ENCODE measurements at places on chromosomes 12 and 14. TPM values are rescaled to one million over a fixed set of nuclear protein-coding genes. Genes with fewer than 3 reads are reported as not detected.

GRCh38 chr12:4270831-4271716, 2.5 kb upstream of the CCND2 start:
- no peak for DNase-seq

DNA sequence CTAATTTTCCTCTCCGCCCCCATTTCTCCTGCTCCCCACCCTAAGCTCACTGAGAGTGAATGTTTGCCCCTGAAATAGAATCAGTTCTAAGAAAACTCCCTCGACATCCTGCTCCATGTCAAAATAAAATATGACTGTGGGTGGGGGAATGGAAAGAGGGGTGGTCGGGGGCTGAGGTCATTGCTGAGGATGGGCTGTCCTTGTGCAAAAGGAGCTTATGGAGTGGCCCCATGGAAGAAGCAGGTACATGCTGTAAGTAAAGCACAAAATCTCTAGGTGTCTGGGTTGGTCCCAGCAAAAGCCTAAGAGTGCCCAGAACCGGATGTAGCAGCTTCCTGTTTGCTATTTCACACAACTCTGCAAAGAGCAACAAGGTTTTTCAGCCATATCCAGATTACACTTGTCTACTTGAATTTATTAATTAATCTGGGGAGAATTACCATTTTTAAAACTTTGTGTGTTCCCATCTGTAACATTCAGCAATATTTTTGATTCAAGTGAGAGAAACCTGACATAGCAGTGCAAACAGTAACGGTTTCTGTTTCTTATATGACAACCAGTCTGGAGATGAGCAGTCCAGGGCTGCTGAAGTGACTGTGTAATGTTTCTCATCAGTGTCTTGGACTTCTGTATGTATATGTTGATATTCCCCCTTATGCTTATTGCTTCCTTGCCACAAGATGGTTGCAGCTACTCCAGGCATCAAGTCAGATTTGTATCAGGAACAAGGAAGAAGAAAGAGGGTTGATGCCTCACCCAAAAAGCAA, 40.4 kb upstream of the GZMB start:
- DNase-seq: peak; percentile 24

The POLE2 gene
- polyA plus RNA-seq: 0.90 TPM

- no peak for DNase-seq
Measured at GRCh38 chr12:18358077-18358476, 96.8 kb downstream of the PIK3C2G start.

The EML5 gene
- polyA plus RNA-seq: 0.40 TPM

- no peak for DNase-seq
Measured at GRCh38 chr12:76018111-76018510, 13.5 kb downstream of the PHLDA1 start.

GRCh38 chr12:117169548-117169947, 20.7 kb downstream of the FBXO21 start:
- DNase-seq: no peak

DNA sequence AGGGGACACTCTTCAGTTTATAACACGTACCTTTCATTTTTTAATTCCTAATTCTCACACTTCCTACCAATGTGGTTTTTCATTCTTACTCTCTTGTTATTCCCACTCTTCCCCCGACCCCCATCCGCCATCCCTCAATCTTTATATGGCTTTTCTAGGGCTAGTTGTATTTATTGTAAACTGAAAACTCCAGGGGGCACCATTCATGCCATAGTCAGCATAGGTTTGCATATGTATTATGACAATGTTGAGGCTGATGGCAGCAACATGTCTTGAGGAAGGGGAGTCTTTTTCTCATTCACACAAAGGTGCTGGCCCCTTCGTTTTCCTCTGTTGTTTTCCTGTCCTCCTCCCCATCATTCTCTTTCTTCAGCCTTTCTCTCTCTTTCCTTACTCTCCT, 27.7 kb upstream of the LTA4H start:
- no peak for DNase-seq

DNA sequence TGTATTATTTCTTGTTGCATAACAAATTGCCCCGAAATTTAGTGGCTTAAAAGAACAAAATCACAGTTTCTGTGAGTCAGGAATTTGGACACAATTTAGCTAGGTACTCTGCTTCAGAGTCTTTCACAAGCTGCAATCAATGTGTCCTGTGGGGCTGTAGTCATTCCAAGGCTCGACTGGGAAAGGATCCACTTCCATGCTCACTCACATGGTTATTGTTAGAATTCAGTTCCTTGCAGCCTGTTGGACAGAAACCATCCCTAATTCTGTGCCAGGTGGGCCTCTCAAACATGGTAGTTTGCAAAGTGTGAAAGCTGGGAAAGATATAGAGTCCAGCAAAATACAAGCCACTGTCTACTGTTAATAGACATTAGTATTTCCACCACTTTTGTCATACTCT, 59.7 kb upstream of the ARID2 start:
- DNase-seq: no peak

The LTBP2 gene
- 0.07 TPM for polyA plus RNA-seq

DNA sequence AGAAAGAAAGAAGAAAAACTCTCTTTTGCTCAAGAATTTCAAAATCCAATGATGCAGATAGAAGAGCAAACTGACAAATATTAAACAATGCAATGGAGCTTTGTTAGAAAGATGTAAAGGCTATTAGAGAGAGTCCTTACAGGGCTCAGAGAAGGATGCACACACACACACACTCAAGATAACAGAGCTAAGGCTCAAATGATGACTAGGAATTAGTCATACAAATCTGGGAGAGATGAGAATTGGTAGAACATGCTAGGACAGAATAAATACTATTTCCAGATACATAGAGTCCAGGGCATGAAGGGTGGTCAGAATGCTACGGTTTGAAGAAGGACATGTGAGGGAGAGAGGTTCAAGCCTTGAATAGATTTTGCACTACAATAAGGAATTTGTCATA, 650.1 kb upstream of the MDGA2 start:
- DNase-seq: no peak

DNA sequence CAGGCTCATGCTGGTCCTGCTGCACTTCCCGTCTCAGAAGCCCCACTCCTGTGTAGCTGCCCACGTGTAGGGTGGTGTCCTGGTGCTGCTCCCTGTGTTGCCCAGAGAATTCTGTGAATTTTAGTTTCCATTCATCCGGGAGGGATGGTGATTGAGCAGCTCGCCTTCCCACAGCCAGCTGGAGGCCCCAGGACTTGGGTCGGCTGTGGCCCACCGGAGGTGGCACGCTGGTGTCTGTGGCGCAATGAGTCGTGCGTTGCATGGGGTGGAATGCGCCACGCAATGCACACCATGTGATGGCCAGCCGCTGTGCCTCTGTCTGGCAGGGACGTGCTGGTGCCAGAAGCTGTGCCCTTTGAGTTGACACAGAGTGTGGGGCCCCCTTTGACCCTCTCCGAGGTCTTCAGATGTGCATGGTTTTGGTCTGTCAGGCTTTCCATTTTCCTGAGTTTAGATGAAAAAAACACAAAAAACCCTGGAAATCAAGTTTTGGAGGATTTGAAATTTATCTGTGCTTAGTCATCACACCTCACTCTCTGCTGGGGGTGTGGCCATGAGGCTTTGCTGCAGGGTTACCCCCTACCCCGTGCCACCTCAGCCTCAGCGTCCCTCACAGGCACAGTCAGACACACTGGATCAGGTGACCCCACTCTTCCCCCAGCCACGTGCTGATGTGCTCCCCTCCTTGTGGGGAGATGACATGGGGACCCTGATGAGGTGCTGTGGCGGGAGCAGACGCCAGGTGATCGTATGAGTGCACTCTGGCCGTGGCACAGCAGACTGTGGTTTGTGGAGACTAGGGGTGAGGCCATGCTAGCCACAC, 64.6 kb downstream of the EP400 start:
- DNase-seq: no peak

DNA sequence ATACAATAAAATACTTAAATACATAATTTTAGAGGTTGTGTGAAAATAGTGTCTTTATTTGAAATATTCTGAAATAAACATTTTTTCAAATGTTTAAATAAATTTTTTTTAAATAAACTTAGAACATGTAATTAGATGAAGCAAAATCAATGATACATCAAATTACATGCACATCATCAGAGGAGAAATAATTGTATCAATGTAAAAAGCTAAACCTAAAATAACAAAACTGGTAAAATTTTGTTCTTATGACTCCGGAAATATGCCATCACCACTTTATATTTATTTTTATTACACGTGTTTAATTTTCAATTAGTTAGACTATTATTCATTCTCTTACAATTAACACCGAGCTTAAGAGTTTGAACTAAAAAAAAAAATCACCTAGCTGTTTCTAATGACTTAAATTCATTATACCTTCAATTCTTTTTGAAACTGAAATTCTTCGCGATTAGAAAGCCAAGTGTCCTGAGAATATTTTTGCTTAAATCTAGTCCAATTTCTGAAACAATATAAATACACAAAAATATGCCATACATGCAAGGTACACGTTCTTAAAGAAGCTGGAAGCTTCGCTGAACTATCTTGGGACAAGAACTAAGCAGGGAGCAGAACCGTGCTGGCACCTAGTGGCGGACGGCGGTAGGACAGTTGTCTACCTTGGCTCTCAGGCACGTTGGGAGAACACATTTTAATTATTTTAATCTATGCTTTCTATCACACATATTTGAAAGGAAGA, 230.5 kb downstream of the SLC25A21 start:
- DNase-seq: peak; percentile 13

- no peak for DNase-seq
Measured at GRCh38 chr14:91964724-91965123, 17.2 kb upstream of the FBLN5 start.

GRCh38 chr12:96881608-96882007, 25.4 kb upstream of the NEDD1 start:
- DNase-seq: no peak

The MYF5 gene
- polyA plus RNA-seq: not detected

GRCh38 chr12:93167331-93167730, 210.4 kb upstream of the NUDT4 start:
- no peak for DNase-seq

GRCh38 chr14:95545515-95546168, 10.8 kb downstream of the GLRX5 start:
- DNase-seq: no peak

The CDKN3 gene
- 2.6 TPM for polyA plus RNA-seq
